ENCODE measurements at places on chromosomes 6 and 20. TPM values are rescaled to one million over a fixed set of nuclear protein-coding genes. Genes with fewer than 3 reads are reported as not detected.
A peak's percentile ranks its signal among the peaks of the same experiment; 100 is the strongest.

The MEI4 gene
- not detected for total RNA-seq

The RPS6KA2 gene
- 5.8 TPM for total RNA-seq

The HLA-DRB1 gene
- total RNA-seq, result 22.7 TPM

GRCh38 chr20:45251884-45252560 lies 2.3 kb downstream of the SLPI start:
- DNase-seq, result no peak

GRCh38 chr6:27897580-27898206 lies 14.5 kb downstream of the OR2B2 start:
- DNase-seq, result no peak

DNA sequence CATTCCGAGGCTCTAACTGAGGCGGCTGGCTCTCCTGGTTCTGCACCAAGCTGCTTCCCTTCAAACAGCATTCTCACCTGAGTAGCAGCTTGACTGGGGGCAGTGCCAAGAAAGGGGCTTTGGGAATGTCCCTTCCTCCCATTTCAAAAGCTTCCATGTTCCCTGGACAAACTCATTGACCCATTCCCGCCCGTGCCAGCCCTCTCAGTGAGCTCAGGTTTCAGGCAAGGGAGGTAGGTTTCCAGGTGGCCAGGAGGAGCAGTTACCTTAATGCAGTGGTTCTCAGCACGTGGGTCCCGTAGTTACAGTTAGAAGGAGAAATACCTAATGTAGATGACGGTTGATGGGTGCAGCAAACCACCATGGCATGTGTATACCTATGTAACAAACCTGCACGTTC lies 135.2 kb downstream of the ELOVL4 start:
- DNase-seq, result no peak

- DNase-seq, result peak; percentile 87
These were observed at the start of gene TNF for GRCh38 chr6:31575335-31575901. Gene TNF (plus strand): TSS chr6:31575565. CDS start chr6:31575742, 177 bp downstream.

DNA sequence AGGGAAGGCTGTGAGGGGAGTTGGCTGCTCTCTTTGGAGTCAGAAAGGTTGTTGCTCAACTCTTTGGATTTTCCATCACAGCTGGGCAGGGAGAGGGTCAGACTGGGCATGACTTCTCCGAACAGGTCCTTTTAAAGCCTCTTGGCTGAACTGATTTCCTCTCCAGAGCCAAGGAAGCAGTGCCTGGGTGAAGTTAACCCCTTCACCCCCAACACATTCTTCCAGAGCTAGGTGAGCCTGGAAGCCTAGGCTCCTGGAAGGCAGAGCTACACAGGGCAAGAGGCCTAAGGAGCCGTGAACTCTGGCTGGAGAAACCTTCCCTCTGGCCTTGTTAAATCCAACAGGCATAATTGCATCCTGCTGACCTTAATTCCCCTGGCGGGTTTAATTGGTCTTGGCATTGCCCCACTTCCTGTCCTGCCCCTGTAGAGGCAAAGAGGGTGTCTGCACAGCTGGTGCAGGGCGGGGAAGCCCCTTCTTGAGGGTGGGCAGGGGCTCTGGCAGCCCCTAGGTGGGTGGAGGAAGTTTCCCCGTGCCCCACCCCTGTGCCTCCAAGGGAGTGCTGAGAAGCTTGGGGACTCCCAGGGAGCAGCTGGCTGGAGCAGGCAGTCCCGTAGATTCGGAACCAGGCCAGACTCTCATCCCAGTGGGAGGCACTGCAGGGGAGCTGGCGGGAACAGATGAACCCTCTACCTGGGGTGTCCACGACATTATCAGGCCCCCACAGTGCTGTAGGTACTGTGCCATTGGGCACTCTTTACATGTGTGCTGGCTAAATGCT lies 3.6 kb upstream of the MYLK2 start:
- DNase-seq, result no peak

GRCh38 chr20:61520893-61521460 lies 268.9 kb downstream of the CDH4 start:
- DNase-seq, result no peak

GRCh38 chr6:67870321-67870720 lies 764.8 kb upstream of the ADGRB3 start:
- no peak for DNase-seq
